ENCODE measurements at places on chromosomes 5 and 9.
A peak's percentile ranks its signal among the peaks of the same experiment; 100 is the strongest.

DNA sequence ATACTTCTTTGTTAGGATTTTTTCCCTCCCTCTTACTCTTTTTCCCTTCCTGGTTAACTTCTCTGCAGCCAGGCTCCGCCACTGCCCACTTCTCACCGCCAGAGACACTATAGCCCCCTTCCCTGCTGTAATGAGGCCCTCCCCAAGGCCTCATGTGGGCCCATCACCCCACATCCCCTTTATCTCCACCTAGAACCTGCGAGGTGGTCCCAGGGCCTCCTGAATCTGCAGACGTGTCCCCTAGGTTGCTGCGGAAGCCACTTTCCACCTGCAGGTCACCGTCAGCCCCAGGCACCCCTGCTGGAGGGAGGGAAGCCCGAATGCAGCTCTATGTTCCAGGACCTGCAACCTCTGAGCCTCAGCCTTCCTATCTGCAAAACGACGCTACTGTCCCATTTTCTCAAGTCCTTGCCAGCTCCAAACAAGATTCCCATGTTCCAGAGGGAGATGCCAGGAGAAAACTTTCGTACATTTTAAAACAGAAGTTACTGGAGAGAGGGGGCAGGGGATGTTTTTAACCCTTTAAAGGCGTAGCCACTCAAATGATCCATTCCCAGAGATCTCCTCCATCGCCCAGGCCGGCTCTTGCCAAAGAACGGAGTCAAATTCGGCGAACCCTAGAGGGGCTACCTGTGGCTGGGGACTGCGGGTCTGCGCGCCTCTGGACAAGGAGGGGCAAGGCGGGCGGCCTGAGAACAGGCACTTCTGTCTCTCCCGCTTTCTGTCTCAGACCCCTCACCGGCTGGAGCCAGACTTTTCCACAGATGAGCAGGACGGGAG lies 929 bp downstream of the SH3PXD2B start:
- DNase-seq = peak; percentile 80

DNA sequence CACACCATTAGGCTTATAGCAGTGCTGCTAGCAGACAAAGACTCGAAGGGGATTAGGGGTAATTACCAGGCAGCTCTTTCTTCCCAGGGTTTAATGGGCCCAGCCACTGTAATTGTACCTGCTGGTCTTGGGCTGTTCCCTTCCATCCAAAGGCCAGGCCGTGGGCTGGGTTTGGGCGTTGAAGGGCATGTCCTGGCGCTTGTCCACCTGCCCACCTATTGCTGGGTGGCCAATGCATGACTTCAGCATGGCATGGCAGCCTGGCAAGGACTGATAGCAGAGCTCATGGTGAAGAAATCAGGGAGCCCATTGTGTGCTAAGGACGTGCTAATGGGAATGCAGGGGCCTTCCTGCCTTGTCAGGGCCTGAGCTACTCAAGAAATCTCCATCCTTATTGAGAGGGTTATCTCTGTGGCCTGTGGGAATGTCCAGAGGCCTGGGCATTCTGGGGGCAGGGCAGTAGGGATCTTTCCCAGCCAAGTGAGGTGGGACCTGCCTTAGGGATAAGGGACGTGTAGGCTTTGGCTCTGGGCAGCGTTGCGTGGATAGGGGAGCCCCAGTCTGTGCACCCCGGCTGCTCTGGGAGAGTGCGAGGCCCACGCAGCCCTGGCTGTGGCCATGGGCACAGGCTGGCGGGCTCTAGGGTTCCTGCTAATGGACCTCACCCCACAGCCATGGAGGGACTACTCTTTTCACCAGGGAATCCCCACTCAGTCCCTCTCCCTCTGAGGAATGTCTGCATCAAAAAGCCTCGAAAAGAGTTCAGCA lies 116.1 kb upstream of the PITX1 start:
- DNase-seq = no peak

GRCh38 chr9:115035841-115036612 lies 81.9 kb downstream of the TNC start:
- no peak for DNase-seq

- no peak for DNase-seq
Measured at GRCh38 chr5:180271221-180271620, 20.7 kb downstream of the MAPK9 start.

GRCh38 chr9:21039302-21039701 lies 7.9 kb upstream of the HACD4 start:
- DNase-seq = no peak

DNA sequence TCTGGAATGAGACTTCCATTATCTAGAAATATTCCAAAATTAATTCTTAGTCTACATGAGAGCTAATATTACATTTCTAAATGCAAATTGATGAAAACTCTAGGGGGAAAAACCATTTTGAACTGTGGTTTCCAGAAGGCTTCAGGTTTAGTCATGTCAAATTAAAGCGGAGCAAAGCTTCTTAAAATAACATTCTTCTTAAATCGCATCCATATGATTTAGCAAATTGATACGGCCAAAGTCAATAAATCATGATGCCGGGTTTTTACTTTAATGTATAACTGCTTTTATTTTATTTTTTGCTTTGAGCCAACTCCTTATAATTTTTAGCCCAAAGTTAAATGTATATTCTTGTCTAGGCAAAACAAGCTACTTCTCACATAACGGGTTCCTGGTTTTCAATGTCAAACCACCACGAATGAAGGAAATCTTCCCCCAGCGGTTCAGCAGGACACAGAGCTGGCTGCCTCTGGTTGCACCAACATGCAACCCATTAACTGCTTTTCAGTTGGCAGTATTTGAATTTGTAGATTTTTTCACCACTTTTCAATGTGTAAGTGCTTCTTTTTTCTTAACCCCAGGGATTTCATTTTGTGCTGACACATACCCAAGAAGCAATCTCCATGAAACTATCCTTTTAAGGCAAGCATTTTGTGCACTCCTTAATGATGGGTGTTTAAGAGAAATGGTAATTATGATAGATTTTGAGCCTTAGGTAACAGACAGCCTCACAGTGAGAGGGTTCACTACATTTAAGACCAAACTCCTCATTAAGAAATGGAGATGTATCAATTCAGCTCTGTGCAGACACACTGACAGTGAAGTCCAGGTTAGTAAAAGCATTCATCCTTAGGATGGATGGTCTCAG lies 35.5 kb downstream of the EFNA5 start:
- no peak for DNase-seq

DNA sequence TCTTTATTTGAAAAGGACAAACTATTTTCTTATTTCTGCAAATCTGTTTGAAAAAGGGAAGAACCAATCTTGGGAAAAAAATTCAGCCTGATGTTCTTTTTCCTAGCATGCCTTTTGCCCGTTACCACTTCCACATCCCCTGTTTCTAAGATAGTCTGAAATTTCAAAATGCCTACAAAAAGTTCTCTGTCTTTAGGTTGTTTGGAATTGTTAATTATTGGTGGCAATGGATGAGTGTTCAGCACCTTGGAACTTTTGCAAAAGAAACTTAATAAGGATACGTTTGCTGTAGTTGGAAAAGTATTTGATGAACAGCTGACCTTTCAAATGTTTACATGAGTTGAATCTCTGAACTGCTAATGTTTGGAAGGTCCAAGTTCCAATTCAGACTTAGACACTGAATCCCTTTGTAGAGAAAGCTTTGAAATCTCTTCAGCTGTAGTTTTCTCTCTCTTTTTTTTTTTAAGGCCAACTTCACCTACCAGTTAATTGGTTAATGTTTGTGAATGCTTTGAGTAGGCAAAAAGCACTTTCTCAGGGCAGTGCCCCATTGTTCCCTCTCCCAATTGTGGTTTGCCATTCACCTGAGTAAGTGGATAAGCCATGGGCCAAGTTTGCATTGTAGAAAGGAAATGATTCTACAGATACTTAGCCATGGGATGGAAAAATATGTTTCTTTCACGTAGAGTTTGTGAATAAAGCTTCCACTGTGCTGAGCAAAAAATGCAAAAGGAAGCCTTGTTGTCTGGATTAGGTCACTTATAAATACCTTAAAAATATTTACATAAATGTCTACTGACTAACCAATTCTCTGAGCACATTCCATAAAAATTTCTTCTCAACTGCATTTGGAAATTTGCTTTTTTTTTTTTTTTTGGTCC lies 156.4 kb upstream of the ELL2 start:
- no peak for DNase-seq

- peak; percentile 43 for DNase-seq
Measured at GRCh38 chr9:3436629-3437420, 89.0 kb downstream of the RFX3 start.

GRCh38 chr9:20037699-20038098 lies 248.9 kb upstream of the SLC24A2 start:
- no peak for DNase-seq

DNA sequence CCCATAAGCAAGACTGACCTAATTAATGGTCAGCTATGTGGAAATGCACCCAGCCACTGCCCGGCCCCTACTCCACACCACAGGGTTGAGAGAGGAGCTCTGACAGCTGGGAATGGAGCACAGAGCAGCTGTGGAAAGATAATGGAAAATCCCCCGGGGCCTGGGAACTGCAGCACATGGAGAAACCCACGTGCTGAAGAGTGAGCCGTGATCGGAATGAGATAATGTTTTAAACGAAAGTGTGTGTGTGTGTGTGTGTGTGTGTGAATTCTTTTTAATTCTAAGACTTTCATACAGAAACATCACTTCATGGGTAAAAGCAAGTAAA lies 13.1 kb upstream of the SLC12A7 start:
- peak; percentile 33 for DNase-seq

DNA sequence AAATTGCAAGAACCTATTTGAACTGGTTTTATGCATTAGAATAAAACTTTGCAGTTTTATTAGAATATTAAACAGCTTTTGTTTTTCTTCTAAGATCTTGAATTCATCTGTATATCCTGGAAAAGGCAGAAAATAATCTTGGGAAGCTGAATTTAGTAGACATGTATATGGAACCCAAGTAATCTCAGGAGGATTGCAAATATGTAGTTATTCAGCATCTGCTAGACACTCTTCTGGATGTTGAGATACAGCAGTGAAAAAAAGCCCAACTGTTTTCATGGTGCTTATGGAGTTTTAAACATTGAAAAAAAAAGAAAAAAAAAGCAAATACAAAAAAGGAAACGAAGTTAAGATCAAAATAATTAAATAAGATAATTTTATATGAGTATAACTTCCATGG lies 922.2 kb upstream of the SEMA6A start:
- no peak for DNase-seq
